ENCODE measurements at places on chromosomes 13 and 19.
A peak's percentile ranks its signal among the peaks of the same experiment; 100 is the strongest.

- peak; percentile 26 for DNase-seq
Measured at GRCh38 chr19:13441810-13442512, 64.3 kb downstream of the CACNA1A start.

DNA sequence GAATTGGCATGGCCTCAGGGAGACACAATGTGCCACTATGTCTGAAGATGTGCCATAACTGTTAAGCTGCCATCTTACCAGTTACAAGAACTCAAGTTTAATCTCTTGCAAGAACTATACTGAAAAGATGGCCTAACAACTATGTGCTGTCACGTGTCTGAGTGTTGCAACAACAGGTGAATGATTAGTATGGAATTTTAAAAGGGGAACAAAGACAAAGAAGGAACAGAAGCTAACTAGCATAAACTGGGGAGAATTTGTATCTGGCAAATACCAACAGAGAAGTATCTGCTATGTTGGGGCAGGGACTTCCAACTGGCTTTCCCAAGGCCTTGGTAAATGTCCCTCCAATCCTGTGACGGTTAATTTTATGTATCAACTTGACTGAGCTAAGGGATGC lies 11.5 kb upstream of the ACOD1 start:
- no peak for DNase-seq

DNA sequence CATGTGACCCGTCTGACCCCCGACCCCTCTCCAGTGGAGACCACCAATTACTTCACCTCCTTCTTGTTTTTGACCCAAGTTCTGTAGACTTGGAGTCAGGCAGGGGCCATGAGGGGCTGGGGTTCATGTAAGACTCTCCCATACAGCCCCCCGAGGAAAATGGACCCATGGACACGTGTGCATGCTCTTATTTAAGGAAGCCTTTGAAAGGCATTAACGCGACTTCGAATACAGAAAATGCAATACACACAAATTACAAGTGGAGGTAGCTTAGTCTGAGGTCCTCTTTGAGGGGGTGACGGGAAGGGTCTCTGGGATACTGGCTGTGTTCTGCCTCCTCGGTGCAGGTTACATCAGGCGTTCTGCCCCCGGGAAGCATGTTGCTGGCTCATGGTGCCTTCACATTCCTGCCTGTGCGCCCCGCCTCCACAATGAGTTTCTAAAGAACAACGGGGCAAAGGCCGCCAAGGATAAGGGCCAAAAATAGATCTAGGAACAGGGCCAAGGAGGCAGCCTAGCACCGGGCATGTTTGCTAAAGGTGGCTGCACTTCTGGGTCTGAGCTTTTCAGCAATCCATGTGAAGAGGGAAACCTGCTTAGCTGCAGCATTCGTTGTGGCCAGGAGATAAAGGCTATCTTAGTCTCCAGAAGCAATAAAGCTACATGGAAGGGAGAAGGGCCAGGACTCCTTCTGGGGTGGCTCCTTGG lies 54.5 kb downstream of the RAB20 start:
- DNase-seq, result no peak

GRCh38 chr19:53999694-54000093 lies 8.3 kb downstream of the CACNG6 start:
- no peak for DNase-seq

DNA sequence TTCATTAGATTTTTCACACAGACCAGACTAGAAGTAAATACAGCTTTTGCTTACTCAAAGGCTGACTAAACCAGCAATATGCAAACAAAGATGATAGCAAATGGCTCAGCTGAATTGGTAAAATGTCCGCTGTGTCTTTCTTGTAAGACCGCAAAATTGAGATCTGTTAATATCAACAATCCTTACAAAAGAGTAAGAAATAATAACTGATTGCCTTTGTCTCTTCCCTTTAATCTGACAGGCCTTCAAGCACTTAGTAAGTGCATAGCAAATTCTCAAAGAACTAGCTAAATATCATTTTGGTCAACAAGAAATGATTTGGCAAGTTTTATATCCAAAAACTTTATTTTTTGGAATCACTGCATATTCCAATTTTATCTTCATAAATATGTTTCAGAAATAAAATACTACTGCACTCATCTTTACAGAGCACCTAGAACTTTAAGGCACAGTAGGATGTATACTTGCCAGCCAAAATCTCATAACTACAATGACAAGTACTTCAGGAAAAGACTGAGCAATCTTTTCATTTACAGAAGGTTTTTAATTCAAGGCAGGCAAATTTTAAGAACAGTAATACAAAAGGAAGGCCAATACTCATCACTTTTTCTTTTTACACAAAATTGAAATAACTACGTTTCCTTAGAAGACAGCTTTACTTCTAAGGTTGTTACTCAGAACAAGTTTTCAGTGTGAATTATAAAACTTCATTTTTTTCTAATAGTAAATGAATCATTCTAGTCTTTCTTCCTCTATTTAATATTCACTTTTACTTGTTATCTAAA lies 1.1 kb downstream of the ELF1 start:
- DNase-seq, result peak; percentile 57
